ENCODE measurements at places on chromosomes 6 and 20.

GRCh38 chr6:13682346-13682745 is 29.3 kb downstream of the RANBP9 start:
- DNase-seq = no peak

DNA sequence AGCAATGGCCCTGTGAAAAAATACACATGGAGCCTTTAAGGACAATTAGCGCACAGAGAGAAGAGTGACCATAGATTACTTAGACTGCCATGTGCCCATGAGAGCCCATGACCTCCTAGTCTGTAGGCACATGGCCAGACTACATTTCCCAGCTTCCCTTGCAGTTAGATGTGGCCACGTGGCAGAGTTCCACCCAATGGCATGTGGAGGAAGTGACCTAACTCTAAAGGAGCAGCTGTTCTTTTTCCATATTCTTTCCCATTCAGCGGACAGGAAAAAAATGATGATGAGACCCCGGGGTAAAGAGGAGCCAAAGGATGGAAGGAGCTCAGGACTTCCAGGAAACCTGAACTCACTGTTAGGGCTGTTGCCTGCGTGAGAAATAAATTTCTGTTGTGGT is 116.6 kb downstream of the CBLN4 start:
- DNase-seq = no peak

GRCh38 chr20:50538276-50538675 is 28.1 kb downstream of the PTPN1 start:
- no peak for DNase-seq

- no peak for DNase-seq
Measured at GRCh38 chr6:101760843-101761621, 367.5 kb downstream of the GRIK2 start.

DNA sequence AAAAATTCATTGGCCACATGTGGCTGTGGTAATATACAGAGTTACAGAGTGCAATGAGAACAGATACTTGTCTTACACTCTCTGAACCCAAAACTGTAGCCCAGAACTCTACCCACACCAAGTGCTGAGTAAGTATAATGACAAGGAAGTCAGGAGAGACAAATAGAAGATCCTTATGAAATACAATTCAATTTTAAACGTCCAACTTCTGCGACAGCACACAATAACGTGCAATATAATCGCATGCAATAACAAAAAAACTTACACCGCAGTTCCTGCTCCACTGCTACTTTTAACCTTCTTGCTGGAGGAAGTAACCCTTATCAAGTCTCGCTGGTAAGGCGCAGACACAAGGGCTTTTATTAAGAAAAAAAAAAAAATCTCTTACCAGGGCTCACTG is 881 bp downstream of the SFT2D1 start:
- no peak for DNase-seq

DNA sequence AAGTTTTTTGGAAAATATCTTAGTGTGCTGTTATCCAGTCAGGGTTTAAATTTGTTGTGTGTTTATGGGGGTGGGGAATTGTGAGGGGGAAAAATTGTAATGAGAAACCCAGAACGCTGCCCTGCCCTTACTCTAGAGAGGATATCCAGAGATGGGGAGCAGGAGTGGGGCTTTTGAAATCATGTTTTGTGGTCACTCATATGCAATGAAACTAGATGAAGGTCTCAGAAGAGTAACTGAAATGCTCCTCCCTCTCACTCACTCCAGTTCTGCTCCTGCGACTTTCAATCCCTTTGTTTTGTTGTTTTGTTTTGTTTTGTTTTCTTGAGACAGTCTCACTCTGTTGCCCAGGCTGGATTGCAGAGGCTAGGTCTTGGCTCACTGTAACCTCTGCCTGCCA is 100.0 kb downstream of the CRYBG1 start:
- DNase-seq = no peak

- DNase-seq = no peak
Measured at GRCh38 chr6:107495196-107495643, 5.3 kb downstream of the SOBP start.

- DNase-seq = no peak
Measured at GRCh38 chr6:11722220-11722619, 56.4 kb downstream of the ADTRP start.

GRCh38 chr20:64006490-64006889 is 25.6 kb downstream of the PRPF6 start:
- DNase-seq = no peak

DNA sequence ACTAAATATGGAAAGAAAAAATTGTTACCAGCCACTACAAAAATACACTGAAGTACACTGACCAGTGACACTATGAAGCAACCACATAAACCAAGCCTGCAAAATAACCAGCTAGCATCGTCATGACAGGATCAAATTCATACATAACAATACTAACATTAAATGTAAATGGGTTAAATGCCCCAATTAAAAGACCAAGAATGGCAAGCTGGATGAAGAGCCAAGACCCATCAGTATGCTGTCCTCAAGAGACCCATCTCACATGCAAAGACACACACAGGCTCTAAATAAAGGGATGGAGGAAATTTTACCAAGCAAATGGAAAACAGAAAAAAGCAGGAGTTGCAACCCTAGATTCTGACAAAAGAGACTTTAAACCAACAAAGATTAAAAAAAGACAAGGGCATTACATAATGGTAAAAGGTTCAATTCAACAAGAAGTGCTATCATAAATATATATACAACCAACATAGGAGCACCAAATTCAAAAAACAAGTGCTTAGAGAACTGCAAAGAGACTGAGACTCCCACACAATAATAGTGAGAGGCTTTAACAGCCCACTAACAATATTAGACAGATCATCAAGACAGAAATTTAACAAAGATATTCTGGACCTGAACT is 104.8 kb downstream of the HACE1 start:
- DNase-seq = no peak

DNA sequence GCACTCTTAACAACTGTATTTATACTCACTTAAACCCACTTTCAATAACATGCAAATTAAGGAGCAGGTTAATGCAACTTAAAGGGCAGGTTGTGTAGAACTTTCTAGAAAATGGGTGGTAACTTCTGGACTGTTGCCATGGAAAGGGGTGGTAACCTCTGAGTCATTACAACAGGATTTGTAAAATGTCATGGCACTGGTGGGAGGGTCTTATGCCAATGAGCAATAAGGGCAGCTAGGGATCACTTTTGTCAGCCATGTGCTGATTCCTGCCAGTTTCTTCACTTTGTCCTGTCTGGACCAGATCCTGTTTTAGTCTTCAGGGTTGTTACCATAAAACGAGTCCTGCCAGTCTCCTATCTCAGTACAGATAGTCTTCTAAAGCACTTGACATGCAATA is 560.5 kb upstream of the PTCHD4 start:
- no peak for DNase-seq

GRCh38 chr6:225121-225721 is 67.1 kb upstream of the DUSP22 start:
- peak; percentile 63 for DNase-seq

DNA sequence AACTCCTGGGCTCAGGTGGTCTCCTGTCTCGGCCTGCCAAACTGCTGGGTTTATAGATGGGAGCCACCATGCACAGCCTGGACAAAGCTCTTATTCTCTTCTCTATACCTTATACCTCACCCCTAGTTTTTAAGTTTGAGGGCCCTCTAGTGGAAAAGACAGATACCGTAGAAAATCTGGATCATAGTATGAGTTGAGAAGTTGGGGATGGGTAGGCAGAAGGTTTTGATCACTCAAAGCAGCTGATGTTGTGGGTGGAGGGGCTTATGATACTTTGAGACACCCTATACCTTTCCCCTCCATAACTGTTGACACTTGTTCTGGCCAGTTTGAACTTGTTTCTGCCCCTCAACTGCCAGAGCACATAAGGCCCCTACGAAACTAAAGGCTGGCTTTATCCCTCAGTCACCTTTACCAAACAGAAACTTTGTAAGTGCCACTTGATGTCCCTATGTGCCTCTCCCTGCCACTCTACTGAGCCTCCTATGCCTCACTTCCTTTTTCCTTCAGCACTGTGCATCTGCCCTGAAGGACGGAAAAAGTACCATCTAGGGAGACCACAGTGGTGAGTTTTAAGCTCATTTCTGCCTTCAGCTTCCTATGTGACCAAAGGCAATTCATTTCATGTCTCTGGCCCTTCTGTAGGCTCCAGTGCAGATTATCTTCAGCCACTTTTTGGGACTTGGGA is 28.6 kb downstream of the RALY start:
- no peak for DNase-seq

DNA sequence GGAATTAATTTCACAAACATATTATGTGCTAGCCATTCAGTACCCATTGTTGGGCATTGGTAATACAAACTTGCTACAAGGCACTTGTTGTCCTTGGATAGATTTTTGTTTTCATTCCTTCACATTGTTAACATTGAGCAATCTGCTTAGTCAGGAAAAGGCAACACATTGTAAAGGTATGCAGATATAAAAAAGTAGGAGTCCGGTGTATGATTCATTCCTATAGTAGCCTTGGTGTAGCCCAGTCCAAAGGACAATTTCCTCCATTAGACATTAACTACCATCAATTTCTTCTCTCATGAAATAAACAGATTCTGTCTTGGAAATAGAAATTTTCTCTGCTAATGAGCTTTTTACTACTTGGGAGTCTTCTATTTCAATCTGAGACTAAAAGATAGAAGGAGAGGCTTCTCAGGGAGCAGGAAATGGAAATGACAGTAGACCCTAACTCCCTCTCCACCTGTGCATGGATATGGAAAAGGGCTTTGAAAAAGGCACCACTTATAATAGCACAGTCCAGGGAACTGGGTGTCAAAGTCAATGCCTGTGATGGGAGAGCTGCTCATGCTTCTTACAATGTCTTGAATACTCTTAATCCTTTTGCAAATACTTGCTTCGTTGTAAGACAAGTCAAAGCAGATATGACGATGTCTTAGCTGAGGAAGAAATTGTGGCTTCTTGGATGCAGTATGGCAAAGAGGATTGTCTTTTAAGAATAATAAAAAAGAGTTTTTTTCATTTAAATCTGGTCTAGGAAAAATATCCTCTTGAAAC is 369.4 kb upstream of the CITED2 start:
- DNase-seq = no peak

GRCh38 chr6:118606268-118606667 is 45.1 kb downstream of the CEP85L start:
- DNase-seq = no peak

- DNase-seq = no peak
Measured at GRCh38 chr20:61044499-61044898, 207.6 kb upstream of the CDH4 start.

GRCh38 chr6:21159465-21159864 is 434.1 kb upstream of the SOX4 start:
- no peak for DNase-seq

DNA sequence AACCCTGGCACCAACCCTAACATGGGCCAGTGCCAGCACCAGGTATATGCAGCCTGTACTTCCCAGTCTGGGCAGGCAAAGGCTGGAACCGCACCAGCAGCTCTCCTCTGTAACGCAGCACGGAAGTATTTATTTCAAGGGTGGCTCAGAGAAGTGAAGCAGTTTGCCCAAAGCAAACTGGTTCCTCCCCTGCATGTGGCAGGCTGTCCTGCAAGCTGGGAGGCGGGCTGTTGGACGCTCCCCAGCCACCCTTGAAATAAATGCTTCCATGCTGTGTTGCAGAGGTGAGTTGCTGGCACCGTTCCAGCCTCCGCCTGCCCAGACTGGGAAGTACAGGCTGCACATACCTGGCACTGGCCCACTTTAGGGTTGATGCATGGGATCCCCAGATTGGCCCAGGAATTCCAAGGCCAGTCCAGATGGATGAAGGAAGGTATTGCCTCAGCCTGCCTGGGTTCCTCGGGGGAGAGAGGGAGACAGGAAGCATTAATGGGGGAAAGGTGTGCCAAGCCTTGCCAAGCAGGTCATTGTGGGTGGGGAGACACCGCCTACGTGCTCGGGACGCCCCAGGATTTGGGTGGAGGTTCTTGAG is 49.8 kb downstream of the PPARD start:
- DNase-seq = no peak

DNA sequence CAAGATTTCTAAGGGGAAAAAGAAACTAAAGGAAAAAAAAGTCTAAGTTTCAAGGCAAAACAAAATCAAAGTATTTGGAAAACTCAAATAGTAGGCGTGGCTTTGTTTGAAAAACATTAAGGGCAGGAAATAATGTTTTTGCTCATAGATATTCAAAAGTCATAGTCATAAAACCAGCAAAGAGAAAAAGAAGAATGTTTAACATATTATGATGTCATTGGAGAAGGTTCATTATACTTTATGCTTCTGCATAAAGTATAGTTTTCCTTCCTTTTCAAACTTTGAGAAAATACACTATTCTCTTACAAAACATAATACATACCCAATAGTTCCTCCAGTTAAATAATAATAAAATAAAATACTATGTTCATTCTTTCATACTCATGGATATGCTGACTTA is 13.7 kb downstream of the USP49 start:
- no peak for DNase-seq

GRCh38 chr6:39902136-39902535 is 32.1 kb downstream of the MOCS1 start:
- no peak for DNase-seq

- no peak for DNase-seq
Measured at GRCh38 chr6:101458826-101459225, 65.3 kb downstream of the GRIK2 start.

DNA sequence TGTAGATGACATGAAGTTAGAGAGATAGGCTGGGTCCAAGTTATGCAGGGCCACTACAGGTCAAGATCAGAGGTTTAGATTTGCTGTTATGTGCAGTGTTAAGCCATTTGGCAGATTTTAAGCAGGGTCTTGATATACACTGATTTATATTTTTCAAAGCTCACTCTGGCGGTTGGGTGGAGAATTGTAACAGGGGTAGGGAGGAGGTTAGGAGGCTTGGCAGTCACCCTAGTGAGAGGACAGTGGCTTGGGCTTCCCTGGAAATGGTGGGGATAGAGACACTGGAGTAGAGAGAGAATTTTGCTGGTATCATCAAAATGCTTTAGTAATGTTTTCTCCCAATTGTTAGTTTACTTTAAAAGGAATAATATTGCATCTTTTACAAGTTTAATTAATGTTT is 149.5 kb upstream of the SUPT3H start:
- no peak for DNase-seq

GRCh38 chr6:132607544-132608233 is 16.4 kb downstream of the TAAR2 start:
- no peak for DNase-seq

GRCh38 chr6:136598048-136598447 is 47.8 kb upstream of the MAP7 start:
- DNase-seq = no peak

- no peak for DNase-seq
Measured at GRCh38 chr20:30286157-30286556, 971.3 kb upstream of the DEFB115 start.

DNA sequence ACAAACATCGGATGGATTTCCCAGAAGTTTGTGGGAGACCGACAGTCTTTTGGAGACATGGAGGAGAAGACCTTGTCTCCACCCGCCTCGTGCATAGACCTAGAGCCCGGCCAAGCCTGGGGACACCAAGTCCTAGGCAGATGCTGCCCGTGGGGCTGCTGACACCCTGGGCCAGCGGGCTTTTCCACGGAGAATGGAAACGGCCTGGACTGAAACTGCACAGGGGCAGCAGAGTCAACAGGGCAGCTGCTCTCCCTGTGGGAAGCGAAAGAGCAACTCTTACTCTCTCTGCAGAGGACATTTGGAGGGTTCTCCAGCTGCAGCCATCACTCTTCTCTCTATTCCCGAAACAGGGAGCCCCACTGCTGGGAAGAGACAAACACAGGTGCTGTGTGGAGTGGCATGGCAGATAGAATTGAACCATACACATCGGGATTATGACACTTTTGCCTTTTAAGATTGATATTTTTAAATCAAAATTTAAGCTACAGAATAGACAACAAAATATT is 401.2 kb downstream of the THBS2 start:
- DNase-seq = no peak

Data from stimulated activated CD4-positive, alpha-beta T cell treated with anti-CD3 and anti-CD28 coated beads, Interleukin-2, amount 100 ng/mL, for 48 hours (primary cell).